Right ventricle myocardium inferior (tissue), 1 donor: ENCODE measurements at places on chromosomes 2 and 18.

DNA sequence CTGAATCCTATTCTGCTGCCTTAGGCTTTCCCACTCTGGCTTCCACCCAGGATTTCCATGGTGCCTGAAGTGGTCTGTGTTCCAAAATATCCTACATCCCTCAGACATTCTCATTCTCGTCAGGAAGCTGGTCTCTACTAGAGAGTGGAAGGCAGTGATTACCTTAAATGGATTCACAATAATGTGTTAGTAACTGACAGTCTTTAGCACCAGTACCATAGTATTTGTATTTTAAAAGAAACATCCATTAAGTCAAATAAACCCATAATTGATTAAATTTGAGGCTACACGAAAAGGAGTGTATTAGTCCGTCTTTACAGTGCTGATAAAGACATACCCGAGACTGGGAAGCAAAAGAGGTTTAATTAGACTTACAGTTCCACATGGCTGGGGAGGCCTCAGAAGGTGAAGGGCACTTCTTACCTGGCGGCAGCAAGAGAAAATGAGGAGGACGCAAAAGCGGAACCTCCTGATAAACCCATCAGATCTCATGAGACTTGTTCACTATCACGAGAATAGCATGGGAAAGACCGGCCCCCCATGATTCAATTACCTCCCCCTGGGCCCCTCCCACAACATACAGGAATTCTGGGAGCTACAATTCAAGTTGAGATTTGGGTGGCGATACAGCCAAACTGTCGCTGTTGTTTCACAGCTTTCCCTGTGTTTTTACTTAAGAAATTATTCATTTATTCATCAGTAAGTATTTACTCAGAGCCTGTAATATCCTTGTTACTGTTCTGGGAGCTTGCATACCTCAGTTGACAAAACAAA, 306.5 kb downstream of the STK39 start:
- DNase-seq: no peak

- no peak for DNase-seq
Measured at GRCh38 chr2:119023534-119023933, 81.5 kb downstream of the MARCO start.

DNA sequence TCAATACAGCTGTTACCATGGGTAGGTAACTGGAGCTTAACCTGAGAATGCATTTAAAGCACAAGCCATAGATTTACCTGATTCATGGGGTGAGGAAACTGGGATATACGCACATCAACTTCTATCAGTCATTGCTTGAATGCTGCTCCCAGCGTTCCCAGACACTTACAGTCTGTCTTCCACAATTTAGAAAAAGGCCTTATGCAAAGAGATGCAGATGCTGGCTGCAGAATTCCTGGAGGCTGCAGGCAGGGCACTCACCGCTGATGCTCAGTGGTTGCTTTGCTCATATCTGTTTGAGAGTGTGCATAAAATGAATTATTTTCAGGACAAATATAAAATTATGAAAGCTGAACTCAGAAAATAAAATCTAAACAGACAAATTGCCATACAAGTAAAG, 950.7 kb upstream of the PIK3C3 start:
- DNase-seq: no peak

GRCh38 chr2:120892967-120893667, 157.4 kb downstream of the GLI2 start:
- peak; percentile 23 for DNase-seq

DNA sequence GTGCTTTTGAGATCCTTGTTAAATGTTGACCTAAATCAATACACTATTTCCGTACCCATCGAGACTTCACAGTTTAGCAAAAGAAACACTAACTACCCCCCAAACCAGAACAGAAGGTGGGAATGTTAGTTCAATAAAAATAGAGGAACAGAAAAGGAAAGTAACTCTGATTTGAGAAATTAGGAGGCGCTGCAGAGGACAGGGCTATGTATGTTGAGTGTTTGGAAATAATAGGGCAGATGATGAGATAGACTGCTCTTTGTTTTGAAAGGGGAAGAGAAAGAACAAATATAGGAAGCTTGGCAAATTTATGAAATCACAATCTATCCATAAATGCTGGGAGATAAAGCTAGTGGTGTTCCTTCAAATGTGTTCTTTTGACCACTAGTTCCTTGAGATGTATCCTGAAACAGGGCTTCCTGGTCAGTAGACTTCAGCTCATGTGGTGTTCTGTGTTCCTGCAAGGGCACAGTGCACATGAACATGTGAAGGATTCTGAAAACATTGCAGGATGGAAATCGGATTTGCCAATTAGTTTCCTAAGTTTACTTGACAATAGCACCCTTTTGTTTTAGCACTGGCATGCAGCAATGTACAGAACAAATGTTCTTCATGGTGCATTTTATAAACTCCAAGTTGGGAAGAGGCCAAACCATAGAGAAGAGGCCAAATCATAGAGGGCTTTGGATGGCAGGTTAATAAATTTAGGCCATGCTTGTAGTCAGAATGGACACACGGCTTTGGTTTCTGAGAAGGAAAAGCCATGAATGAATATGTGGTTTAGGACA, 39.8 kb downstream of the RHBDD1 start:
- DNase-seq: no peak

GRCh38 chr2:189024901-189025618, 50.9 kb downstream of the COL3A1 start:
- DNase-seq: no peak

GRCh38 chr2:238063414-238064189, 2.8 kb downstream of the SCLY start:
- no peak for DNase-seq

DNA sequence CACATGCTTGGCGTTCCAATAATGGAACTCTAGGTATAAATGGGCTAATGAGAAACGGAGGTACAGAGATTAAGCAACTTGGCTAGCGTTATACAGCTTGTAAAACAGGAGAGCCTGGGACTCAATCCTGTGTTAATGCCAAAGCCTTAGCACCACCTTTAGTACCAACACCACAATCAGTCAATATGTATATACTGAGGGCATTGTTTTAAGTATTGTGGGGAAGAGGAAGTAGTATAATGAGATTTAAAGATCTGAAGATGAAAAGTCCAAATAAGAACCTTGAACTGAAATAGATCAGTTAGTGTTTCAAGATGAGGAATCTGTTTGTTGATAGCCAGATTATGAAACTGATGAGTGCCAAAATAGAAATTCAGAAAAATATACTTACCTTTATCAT, 8.1 kb downstream of the MARS2 start:
- no peak for DNase-seq

DNA sequence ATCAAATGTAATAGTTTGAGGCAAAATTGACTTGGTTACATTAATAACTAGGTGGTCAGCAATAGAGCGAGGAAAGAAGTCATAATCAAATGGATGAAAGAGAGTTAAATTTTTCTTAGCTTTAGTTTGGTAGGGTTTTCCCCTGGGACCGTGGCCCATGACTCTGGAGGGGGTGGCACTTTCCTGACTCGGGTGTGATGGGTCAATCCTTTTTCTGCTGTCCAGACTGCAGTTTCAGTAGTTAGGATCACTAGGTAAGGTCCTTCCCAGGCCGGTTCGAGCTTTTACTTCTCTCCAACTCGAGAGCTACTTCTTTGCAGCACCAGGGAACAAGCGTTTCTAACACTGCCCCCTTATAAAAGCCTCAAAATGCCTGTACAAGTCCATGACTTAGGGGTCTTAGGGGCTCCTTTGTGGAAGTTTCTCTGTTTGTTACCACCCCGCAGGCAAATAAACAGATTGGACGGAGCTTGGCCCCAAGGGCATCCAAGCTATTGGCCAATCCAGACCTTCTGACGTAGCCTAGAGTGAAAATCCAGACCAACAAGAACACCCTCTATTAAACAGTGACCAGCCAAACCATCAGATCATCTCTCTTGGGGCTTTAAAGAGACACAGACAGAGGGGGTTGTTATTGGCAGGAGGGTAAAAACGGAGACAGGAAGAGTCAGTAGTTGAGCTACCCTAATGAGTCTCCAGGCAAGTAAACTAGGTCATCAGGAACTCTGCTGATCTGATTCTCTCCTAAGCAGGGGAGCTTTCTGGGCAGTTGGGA, 9.4 kb upstream of the CEP68 start:
- no peak for DNase-seq

DNA sequence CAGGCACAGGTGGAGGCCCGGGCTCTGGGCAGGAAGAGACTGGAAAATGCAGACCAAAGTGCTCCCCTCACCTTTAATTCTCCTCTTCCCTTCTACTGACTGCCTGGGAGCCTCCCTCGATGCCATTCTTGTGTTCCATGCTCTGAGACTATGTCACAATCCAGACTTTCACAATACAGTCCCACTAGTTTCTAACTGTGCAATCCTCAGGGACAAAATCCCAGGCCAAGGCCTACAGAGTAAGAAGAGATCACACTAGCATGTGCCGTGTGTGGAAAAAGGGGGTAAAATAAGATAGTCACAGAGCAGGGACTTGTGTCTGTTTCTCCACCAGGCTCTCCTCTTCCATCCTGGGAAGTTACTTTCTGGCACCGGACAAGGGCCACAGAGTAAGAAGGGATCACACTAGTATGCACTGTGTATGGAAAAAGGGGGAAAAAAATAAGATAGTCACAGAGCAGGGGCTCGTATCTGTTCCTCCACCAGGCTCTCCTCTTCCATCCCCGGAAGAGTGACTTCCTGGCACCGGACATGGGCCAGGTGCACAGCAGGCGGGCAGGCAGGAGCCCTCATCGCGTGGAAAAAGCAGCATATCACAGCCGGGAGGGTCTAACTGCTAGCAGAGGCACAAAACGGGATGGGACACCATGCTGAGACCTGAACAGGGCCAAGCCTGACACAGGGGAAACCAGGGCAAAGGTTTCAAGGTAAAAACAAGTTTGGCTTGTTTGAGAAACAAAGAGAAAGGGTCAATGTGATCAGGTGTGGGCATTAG, 9.6 kb downstream of the CYB5A start:
- peak; percentile 46 for DNase-seq

DNA sequence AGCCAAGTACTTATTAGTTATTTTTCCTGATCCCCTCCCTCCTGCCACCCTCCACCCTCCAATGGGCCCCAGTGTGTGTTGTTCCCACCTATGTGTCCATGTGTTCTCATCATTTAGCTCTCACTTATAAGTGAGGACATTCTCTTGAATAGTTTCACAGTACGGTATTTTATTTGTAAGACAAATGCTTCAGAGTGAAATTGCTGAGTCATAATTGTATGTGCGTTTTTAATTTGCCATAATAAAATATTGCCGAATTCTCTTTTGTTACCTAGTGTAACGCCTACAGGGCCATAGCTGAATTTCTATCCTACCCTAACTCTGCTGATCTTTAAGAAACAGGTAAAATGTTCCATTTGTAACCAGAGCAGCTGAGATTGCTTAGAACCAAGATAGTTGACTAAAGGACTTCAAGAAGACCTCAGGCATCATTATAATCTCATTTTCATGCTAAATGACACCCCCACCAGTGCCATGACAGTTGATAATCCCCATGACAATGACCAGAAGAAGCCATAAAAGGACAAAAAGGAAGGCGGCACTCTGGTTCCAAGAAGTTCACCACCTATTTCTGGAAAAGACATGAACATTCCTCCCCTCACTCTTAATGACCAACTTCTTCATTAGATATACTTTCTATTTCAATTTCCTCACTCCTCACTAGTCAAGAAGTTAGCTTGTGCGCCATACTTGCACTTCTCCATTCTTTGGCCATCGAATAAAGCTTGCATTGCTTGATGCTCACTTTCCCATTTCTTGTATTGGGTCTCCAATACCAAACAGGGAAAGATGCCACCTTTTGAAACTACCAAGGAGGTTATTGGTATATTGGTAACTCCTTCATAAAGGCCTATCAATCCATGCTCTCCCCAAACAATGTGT, 18.4 kb downstream of the SCN9A start:
- no peak for DNase-seq

GRCh38 chr2:72394541-72395070, 246.9 kb upstream of the CYP26B1 start:
- DNase-seq: no peak

- no peak for DNase-seq
Measured at GRCh38 chr2:29777161-29777560, 144.2 kb downstream of the ALK start.

DNA sequence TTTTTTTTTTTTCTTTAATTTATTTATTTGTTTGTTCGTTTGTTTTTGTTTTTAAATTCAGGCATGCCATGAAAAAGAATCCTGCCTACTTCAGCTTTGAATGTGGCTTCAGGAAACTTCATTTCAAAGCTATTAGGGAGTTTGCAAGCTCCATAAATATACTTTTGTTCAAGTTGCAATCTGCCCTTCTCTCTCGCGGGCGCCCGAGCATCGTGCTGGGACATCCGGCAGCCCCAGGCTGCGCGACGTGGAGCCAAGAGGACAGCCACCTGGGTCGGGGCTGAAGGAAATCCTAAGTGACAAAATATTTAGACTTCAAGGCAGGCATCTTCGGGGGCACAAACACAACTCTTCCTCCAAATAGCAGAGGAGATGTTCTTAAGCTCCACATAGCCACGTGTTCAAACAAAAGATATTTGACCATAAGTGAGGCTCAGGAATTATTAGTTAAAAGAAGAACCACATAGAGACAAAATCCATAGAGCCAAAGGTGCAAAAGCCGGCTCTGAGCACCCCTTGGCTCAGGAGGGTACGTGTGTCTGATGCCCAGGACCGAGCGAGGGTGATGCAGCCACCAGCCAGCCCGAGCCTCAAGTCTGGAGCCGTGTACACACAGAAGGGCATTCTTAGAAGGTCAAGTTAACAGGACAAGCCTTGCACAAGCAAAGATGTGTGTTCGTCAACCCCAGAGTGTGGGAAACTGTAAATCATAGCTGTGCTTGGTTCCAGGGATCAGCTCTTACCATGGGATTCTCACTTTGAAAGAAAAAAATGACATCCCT, 256.5 kb upstream of the SALL3 start:
- peak; percentile 32 for DNase-seq

GRCh38 chr2:152462120-152462519, 127.1 kb downstream of the FMNL2 start:
- no peak for DNase-seq

DNA sequence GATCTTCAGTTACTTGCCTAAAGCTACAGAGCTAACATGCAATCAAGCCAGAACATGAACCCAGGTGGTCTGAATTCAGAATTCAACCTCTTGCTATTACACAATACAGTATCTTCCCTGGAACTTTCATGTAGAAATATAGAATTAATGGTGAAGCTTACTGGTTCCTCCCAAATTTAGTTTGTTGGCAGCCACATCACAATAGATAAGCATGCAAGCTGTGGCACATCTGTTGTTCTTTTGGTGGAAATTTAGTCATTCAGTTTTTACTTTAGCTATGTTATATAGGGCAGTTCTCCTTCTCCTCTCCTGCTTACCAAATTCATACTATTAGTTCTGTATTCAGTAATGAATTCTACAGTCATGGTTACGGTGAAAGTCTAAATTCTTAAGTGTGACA, 101.0 kb upstream of the RNF152 start:
- no peak for DNase-seq
